ENCODE measurements at places on chromosomes 12 and 14.

DNA sequence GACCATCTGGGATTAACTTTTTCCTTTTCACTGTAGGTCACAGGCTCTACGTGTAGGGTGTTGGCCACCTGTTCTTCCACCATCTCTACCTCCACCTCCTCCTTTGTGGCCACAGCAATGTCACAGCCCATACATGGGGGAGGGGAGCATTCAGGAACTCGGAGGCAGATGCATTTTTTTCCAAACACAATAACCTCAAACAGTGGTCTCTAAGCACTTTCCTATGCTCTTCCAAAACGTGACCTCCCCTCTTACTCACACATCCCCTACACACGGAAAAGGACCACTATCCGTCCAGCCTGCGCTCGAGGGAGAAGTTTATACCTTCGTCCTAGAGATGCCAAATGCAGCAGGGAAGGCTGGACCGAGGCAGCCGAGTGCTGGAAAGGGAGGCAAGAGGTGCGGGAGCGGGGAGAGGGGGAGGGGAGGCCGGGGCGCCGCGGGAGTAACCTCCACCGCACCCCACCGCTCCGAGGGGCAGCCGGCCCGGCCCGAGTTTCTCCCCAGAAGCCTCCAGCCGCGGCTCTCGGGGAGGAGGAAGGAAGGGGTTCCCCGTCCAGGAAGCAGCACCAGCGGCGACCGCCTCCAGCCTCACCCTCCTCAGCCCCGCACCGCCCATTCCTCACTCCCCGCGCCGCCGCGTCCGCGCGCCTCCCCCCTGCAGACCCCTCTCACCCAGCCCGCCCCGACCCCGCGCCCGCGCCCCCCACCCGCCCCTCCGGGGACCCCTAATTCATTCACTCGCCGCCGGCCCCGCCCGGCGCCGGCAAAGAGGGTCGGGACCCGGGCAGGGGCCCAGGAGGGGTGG is 594 bp downstream of the KRAS start:
- DNase-seq = peak; percentile 84

DNA sequence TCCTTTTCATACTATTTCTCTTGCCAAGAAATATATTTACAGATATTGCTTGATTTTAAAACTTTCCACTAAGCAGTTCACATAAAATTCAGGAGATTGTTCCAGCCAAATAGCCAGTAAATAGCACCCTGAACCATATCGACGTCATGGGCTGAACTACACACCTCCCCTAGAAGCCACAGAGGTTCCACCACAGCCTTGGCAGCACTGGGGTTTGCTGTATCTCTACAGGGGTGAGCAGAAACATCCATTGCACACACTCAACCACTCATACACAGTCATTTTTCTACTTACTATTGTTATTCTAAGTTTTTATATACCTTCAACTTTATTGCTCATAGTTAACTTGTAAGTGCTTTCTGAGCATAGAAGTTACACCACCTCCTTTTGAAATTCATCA is 8.1 kb upstream of the EIF2S3B start:
- DNase-seq = no peak

- no peak for DNase-seq
Observed at GRCh38 chr14:86541972-86542371, 1012.0 kb downstream of the FLRT2 start.

- DNase-seq = no peak
Observed at GRCh38 chr12:67911275-67911600, 78.0 kb upstream of the IFNG-AS1 start.

- DNase-seq = no peak
Observed at GRCh38 chr14:73312687-73313086, 75.4 kb downstream of the PAPLN start.

GRCh38 chr14:52363961-52364360 is 49.8 kb downstream of the PTGER2 start:
- no peak for DNase-seq

DNA sequence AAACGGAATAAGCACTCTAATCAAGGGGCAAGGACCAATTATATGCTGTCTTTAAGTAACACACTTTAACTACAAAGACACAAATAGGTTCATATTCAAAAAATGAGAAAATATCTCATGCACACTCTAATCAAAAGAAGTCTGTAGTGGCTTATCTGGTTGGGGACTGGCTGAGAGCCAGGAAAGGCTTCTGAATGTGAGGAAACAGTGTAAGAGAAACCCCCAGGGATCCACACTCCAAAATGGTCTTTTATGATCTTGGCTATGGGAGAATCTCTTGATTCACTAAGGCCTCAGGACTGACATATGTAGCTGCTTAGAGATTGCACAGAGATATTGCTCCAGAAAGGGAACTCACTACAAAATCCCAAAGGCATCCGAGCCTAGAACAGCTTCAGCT is 10.3 kb downstream of the CTSG start:
- DNase-seq = no peak

GRCh38 chr14:88069677-88070076 is 64.7 kb downstream of the GPR65 start:
- DNase-seq = no peak

GRCh38 chr14:71703477-71703876 is 228.8 kb upstream of the RGS6 start:
- no peak for DNase-seq

GRCh38 chr14:42214981-42215491 is 608.4 kb downstream of the LRFN5 start:
- DNase-seq = no peak

DNA sequence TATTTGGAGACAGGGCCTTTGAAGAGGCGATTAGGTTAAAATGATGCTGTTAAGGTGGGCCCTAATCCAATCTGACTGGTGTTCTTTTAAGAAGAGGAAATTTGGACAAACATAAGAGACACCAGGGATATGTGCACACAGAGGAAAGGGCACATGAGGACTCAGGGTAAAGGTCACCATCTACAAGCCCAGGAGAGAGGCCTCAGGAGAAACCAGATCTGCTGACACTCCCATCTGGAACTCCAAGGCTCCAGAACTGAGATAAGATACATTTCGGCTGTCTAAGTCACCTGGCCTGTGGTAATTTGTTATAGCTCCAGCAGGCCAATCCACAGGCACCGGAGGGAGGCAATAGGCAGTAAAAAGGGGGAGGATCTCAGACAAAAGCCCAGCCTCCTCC is 48.6 kb downstream of the KICS2 start:
- no peak for DNase-seq

GRCh38 chr14:26525085-26525484 is 72.7 kb downstream of the NOVA1 start:
- no peak for DNase-seq

- DNase-seq = no peak
Observed at GRCh38 chr12:43028826-43029225, 439.3 kb upstream of the PRICKLE1 start.
